A549 treated with DMSO at 1 μM for 4 hours (cell line): ENCODE measurements at places on chromosomes 6 and 20. TPM values are rescaled to one million over a fixed set of nuclear protein-coding genes. Genes with fewer than 3 reads are reported as not detected.

SLC26A8 gene
- total RNA-seq = not detected in 5 replicates

FILIP1 gene
- 0.17 to 0.48 TPM (median 0.37 TPM) in 5 replicates for total RNA-seq

TMEM74B gene
- 3.6 to 4.7 TPM (median 3.9 TPM) in 5 replicates for total RNA-seq

FOXC1 gene
- total RNA-seq = 6.5 to 10.0 TPM (median 8.9 TPM) in 5 replicates

BPIFA1 gene
- total RNA-seq = not detected in 5 replicates

DLL1 gene
- total RNA-seq = 0.16 to 0.26 TPM (median 0.19 TPM) in 4 of 5 replicates, not detected in the other

CYP21A2 gene
- total RNA-seq = 0.06 TPM in 1 of 5 replicates, not detected in the others

HSPA12B gene
- total RNA-seq = 0.28 to 0.53 TPM (median 0.38 TPM) in 5 replicates

SYNDIG1 gene
- total RNA-seq = 1.3 to 2.0 TPM (median 1.6 TPM) in 5 replicates

ESR1 gene
- total RNA-seq = not detected in 5 replicates
